ENCODE measurements at places on chromosomes 6 and 20.

DNA sequence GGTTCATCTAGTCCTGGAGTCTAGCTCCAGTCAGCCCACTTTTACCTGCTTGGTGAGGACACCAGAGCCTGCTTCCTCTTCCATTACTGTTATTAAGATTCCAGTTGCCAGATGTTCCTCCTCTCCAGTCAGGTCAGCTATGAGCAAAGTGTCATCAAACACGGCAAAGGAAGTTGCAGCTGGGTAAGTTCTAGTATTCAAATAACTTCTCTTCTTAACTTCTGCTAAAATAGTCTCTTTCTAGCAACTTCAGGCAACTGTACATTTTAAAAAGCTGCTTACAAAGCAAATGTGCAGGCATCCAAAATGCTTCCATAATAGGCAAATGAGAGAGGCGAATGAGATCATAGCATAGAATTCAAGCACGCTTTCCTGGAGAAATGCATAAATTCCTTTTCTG lies 18.4 kb upstream of the MRPS18A start:
- DNase-seq: no peak

- DNase-seq: no peak
These were observed 709 bp upstream of the ZNF76 start for GRCh38 chr6:35258858-35259193.

- no peak for DNase-seq
These were observed 56.6 kb downstream of the E2F3 start for GRCh38 chr6:20458027-20458894.

GRCh38 chr20:23415959-23416583 lies 5.2 kb downstream of the NAPB start:
- DNase-seq: no peak

GRCh38 chr6:149134511-149134933 lies 183.0 kb upstream of the TAB2 start:
- DNase-seq: no peak

DNA sequence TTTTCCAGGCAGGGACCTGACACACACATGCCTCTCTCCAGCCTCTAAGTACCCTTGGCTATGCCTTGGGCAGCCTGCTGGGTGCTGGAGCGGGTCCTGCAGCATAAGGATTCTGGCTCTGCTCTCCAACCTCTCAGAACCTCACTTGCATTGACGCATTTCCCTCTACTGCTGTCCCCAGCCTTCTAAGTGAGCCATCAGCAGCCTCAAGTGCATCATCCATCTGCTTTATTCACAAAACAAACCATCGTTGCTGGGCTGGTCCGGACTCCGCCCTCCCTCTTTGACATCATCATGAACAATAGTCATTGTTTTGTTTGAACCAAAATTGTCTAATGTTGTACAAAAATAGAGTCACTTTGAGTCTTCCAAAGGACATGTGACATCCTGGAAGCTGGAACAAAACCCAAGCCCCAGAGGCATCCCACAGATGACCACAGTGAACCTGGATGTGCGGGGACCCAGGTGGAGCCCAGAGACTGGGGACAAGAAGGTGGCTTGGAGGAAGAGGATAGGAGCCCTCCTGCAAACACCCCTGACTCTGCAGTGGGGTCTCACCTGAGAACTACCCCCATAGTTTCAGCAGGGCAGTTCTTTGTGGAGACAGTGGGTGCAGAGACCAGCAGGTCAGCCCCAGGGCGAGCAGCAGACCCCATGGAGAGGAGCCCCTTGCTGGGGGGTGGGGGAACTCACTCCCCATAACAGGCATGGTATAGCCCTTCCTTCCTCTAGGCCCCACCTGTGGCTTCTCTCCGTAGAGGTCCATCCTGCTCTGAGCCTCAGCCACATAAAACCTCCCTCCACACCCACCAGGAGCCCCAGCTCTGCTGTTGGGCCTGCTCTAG lies 230.1 kb downstream of the SYNDIG1 start:
- peak; percentile 74 for DNase-seq

- peak; percentile 8 for DNase-seq
These were observed at the start of gene FRK for GRCh38 chr6:116060572-116061283. Gene FRK (minus strand): TSS chr6:116060891. CDS start chr6:116060311, 580 bp downstream.

DNA sequence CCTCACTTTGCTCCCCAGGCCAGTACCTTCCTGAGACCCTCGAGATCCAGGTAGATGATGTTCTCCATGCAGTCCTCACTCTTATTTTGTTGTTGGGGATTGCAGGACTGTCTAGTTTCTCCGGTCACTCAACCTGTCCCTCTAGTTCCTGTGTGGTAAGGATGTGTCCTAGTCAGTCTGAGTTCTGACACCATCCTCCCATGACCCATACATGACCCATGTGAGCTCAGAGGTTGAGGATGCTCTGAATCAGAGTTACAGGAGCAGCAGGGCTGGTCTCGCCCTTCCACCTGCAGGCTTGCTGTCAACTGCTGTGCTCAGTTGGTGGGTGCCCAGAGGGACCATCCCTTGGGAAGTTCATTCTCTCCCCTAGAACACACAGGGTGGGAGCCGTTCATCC lies 11.9 kb upstream of the CST8 start:
- no peak for DNase-seq

GRCh38 chr20:2865630-2866029 lies 7.7 kb upstream of the PTPRA start:
- DNase-seq: no peak

DNA sequence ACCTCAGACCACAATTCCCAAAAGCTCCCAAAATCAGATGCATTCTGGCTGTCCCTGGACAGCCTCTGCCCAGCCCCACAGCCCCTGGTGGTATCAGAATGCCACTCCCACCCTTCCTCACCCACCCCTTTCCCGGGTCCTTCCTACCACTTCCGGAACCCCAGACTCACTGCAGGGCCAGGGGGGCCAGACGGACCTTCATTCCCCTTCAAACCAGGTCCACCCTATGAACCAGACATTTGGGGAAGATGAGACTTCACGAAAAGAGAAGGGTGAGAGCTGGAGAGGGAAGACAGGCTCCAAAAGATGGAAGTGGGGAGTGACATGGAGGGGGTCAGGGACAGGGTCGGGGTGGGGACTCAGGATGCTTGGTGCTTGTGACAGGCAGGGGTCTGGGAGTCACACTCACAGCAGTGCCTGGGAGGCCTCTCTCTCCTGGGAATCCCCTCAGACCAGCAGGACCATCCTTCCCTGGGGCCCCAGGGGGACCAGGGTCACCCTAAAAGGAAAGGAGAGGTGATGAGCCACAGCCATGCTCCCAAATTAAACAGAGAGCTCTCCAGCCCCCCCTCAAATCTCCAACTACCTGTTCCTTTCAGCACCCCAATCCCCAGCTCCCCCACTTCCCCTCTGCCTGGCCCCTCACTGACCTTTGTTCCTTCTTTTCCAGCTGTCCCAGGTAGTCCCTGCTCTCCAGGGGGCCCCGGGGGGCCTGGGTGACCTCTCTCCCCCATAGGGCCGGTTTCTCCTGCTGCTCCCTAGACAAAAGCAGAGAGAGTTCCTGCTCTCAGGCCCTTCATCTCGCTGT lies 20.2 kb downstream of the COL11A2 start:
- no peak for DNase-seq

DNA sequence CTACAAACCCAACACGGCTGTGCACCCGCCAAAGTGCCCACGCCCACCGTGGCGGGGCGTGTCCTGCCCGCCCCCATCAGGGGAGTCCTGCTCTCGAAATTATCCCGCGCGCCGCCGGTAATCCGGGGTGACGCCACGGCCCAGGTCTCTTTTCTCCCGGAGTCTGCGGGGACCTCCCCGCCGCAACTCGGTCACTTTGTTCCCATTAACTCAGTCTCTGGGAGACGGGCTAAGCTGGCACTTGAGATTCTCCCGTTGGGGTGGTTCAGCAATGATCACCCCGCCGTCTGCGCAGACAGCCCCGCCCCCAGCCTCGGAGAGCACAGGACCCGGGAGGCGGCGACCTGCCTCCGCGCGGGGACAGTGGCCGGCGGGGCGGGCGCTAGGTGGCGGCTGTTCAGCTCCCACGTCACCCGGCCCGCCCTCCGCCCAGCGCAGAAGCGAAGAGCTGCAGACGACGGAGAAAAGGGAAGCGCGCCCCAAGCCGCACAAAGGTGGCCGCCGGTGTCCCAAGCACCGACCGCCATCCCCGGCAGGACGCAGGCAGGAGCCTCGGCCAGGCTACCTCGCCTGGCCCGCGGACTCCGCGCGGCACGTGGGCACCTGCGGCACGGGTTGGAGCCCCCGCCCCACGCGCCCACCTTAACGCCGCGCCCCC lies 31.5 kb downstream of the SF3B5 start:
- DNase-seq: peak; percentile 64

DNA sequence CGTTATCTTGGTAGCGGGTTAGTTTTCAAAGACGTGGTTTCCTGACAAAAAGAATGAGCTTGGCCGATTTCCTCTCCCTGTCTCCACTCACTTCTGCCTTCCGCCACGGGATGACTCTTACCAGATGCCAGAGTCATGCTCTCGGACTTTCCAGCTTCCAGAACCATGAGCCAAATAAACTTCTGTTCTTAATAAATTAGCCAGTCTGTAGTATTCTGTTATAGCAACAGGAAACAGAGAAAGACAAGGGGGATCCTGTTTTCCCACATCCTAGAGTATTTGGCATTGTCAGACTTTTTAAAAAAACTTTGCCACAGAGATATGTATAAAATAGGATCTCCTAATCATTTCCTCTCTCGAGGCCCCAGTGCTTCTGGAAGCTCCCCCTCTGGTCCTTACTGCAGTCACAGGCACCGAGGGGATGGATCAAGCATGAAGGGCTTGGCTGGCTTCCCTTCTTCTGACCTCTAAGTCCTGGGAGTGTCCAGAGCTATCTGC lies 84.9 kb upstream of the NAA20 start:
- no peak for DNase-seq

- no peak for DNase-seq
These were observed 180.8 kb upstream of the PLN start for GRCh38 chr6:118367314-118367713.

GRCh38 chr6:167501831-167502385 lies 177.0 kb downstream of the TTLL2 start:
- DNase-seq: peak; percentile 47

- DNase-seq: no peak
These were observed 16.3 kb downstream of the LAMA5 start for GRCh38 chr20:62350629-62351422.

DNA sequence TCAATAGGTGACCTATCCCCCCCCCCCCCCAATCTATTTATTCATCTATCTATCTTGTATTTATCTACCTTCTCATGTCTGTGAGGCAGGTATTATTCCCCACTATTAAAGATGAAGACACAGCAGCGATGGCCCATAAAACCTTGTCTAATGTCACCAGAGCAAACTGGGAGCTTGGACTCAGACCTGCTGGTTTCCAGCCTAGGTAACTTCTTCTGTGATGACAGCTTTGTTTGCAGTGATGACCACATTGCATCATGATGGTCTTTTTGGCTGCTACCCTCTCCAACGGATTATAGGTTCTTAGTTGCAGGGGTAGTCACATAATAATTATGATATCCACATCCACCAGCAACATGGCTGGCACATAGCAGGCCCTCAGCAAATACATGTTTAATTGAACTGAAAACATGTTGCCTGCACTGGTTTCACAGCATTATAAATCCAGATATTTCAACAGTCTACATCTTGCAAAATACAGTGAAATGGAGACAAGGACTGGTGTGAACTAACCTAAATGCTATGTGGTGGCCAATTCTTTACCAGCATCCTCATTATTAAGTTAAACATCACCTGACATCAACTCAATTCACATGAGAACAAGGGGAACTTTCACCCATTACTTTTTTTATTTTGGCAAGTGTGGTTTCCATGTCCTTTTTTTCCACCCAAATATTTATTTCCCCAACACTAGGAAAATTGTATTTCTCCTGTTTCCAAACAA lies 712.5 kb upstream of the NRSN1 start:
- no peak for DNase-seq

DNA sequence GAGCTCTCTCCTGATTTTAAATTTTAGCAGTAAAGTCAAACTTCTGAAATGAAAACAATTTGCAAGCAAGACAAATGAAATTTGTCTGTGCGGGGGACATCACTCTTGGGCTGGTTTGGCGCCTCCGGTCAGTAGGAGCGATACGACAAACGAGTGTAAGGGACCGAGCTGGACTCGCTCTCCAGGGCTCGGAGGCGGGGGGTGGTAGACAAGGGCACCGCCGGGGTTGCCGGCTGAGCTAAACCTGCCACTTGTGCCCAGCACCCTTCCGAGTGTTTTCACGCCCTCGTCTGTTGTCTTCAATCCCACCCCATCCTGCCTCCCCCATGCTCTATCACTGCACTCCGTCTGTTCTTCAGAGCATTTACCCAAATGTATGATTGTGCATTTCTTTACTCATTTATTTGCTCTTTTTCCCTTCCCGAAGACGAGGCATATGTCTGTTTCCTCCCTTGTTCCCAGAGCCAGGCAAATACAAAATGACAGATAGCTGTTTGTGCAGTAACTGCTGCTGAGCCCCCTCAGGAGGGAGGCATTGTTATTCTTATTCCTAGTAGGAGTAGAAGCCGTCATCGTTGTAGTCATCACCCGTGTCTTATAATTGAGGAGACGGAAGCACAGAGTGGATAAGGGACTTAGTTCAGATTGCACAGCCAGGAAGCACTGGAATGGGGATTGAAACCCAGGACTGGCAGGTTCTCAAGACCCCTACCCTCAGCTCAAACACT lies 62.8 kb upstream of the APCDD1L start:
- no peak for DNase-seq

DNA sequence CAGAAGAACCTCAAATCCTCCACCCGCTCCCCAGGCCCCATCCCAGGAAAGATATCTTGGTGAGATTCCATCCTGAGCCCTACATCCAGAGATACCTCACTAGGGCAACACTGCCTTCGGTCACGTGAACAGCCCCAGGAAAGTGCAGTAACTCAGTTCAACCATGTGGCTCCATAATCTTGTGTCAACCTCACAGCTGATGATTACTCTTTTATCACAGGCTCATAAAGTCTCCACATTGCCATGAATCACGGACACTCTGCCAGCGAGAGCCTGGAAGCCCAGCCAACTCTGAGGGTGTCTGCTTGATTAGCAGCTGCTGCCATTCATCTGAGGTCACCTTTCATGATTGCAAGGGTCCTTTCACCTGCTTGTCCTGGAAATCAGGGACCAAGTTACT lies 175.8 kb upstream of the LRFN2 start:
- DNase-seq: no peak

DNA sequence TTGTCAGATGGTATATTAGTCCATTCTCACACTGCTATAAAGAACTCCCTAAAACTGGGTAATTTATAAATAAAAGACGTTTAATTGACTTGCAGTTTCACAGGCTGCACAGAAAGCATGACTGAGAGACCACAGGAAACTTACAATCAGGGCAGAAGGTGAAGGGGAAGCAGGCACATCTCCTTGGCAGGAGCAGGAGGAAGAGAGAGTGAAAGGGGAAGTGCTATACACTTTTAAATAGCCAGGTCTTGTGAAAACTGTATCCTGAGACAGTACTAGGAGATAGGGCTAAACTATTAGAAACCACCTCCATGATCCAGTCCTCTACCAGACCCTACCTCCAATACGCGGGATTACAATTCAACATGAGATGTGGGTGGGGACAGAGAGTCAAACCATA lies 193.9 kb upstream of the KCNG1 start:
- no peak for DNase-seq

DNA sequence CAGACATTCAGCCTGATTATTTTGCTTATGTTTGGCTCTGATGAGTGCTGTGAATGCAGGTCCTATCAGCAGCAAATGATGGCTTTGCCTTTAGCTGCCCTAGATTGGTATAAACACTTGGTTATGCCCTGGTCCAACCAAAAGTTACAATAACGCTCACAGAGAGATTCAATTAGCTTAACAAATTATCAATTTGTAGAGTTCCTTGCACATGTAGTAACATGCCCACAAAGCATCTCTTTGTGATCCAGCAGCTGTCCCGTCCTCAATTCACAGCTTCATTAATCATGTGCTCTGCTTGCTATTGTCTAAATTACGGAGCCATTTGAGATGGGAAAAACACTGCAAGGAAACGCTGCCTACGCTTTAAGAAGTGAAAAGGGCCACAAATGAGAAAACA lies 457.9 kb downstream of the HDGFL1 start:
- DNase-seq: peak; percentile 34

Measured in head of caudate nucleus (tissue), 42 donors.